GOT3 (cell line): ENCODE measurements at places on chromosomes 7 and 10.

- DNase-seq, result no peak
These were observed 72.6 kb upstream of the NANOS1 start for GRCh38 chr10:118956802-118957442.

GRCh38 chr7:111172564-111173257, 81.8 kb downstream of the LRRN3 start:
- no peak for DNase-seq

DNA sequence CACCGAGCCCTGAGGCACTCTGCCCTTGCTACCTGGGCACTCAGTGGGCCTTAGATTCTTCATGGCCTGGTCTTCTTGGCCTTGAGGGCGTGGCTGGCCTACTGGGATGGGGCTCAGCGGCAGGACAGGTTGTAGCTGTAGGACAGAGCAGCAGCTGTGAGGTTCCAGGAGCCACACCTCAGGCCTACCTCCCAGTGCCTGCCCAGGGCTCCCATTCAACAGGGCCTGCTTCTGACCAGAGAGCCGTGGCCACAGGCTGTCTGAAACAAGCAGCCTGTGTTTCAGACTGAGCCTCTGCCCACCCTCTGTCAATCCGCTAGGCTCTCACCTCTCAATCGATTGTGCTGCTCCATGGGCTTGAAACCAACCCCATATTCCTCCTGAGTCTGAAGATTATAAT, 928.0 kb upstream of the ZNF722 start:
- no peak for DNase-seq

GRCh38 chr10:79241990-79242619, 105.2 kb upstream of the PPIF start:
- DNase-seq, result no peak

DNA sequence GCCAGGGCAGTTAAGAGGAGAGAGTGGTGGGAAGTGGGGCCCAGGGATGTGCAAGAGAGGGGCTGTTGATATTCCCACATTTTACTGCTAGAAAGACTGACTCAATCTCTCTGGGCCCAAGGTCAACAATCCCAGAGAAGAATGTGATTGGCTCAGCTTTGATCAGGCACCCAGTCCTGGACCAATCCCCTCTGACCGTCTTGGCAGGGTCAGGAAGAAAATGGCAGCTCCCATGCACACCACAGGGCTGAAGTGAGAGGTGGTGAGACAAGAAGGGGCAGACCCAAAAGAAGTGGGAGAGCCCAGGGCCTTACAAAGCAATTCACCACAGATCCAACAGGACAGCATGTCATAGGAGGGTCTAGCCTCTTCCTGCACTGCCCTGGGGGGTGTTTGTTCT, 3.3 kb upstream of the C10orf105 start:
- no peak for DNase-seq
